ENCODE measurements at places on chromosomes 2 and 18.

GRCh38 chr2:101725515-101726192, 28.1 kb downstream of the MAP4K4 start:
- DNase-seq = no peak

DNA sequence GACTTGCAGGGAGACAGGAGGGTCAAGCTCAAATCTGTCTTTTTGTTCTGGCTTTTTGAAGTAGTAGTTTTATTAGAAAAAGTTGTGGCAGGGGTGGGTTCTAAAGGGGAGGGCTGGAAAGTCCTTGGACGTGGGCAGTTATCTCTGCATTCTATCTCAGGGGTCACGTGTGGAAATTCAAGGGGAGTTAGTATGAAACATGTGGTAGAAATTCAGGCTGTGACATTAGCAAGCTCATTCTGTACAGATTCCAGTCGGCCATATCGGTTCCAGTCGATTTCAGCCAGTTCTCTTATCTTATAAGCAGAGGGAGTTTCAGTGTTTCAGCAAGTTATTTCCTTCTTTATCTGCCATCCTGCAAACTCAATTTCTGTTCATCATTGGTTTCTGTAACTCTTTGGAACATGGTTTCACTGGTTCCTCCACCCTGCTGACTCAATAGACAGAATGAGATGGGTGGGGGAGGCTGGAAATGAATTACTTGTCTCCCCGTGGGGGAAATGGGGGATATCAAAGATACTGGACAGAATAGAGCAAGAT, 53.0 kb downstream of the RAB27B start:
- DNase-seq = no peak

- DNase-seq = no peak
These were observed 6.0 kb upstream of the ALPP start for GRCh38 chr2:232372231-232373208.

GRCh38 chr2:232540441-232541041, 1.0 kb downstream of the CHRNG start:
- no peak for DNase-seq

- DNase-seq = no peak
These were observed 132.2 kb downstream of the SMAD7 start for GRCh38 chr18:48818329-48819254.

- no peak for DNase-seq
These were observed 94.3 kb upstream of the ITGB6 start for GRCh38 chr2:160294339-160294803.

GRCh38 chr2:131115752-131116151, 10.6 kb downstream of the PLEKHB2 start:
- no peak for DNase-seq

- DNase-seq = no peak
These were observed 30.9 kb downstream of the RTP5 start for GRCh38 chr2:241900251-241901017.

Measured in NCI-H524 (cell line).